ENCODE measurements at places on chromosomes 1 and 21.
A peak's percentile ranks its signal among the peaks of the same experiment; 100 is the strongest.

DNA sequence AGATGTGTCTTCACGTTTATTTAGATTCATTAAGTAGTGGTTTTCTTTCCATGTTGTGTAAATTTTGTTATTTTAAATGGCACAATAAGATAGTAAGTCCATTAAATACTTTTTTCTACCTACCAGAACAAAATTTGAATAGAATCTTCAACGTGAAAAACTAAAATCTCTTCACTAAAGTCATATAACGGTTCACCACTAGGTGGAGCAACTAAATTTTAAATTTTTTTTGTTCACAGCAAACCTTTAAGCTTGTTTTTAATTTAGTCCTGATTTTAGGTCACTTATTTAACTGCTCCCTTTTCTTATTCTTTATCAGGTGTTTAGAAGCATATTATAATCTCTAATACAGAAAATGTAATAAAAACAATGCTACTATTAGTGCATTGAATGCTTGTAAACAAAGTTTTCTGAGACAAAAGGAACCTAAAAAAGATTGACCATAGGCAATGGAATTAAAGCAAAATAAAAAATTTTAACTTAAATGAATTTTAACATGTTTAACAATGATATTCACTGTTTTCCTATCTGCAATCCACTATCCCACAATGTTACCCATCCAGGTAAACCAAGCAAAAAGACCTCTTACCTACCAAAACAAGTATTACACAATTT is 28.3 kb upstream of the PKN2 start:
- DNase-seq: peak; percentile 43

DNA sequence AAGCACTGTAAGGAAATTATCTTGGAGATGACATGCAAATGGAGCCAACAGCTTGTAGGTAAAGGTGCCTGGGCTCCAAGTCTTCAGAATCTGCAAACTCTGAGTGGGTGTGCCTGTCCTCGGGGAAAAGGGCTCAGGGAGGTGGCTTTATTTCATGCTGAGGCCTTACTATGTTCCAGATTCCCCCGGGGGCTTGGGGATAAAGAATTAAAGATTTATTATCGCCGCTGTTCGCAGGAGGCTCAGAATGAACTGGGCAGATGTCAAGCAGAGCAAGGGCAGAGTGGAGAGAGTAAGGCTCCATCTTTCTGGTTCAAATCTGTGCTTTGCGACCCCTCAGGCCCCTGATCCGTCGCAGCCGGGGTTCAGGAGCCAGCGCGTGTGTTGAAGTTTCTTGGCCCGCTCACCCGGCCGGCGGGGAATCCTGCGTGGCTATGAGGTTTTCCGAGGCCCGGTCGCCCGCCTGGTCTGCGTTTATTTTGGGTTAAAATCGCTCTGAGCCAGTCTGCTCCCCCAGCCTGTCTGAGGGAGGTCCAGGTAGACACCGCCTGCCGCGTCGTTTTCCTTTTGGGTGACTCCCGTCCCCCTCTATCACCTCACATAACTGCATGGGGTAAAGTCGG is 19.5 kb downstream of the RHOU start:
- DNase-seq: no peak

GRCh38 chr1:91885213-91885715 is 687 bp downstream of the TGFBR3 start:
- DNase-seq: no peak

GRCh38 chr1:32681509-32681908 is 21.1 kb downstream of the SYNC start:
- DNase-seq: no peak

DNA sequence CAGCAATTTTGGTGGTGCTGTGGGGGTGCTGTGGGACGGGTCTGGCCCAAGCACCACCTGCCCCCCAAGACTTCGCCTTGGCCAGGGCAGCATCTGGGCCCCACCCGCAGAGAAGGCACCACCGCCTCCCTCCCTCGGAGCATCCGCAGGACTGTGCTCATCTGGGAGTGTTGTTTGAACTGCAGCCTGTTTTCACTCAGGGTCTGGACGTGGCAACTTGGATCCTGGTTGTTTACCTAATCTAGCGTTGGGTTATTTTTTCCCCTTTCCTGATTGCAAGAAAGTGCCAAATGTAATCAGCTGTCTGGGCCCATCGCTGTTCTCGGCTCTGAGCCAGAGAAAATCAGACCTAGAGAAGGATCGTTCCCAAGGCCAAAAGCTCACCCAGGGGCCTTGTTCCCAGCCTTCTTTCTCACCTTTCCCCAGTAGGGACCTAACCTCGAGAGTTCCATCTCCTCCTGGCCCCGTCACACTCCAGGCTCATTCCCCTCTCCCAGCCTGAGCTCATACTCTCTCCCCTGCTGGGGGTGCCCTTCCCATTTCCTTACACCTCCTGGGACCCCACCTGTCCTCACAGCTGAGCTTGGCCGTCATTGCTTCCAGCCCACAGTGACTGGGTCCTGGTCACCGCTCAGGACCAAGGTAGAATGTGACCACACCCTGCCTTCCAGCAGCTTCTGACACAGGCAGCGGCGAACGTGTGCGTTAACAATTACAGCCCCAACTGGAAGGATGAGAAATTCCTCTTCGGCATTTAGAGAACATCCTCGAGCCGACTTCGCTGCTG is 72.0 kb upstream of the FAM20B start:
- no peak for DNase-seq

DNA sequence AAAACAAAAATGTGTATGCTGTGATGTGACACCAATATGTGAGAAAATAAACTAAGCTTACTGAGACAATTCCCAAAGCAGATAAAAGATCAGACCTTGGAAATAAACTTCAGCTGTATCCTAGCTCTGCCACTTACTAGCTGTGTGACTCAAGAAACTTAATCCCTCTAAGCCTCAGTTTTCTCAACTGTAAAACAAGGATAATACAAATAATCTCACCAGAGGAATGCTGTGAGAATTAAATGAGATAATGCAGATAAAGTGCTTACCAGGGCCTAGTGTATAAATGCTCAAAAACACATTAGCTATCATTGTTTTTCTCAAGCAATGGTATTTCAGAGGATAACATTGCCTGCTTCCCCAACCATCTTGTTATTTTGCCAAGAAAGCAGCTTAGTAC is 2.1 kb downstream of the HEATR1 start:
- no peak for DNase-seq

DNA sequence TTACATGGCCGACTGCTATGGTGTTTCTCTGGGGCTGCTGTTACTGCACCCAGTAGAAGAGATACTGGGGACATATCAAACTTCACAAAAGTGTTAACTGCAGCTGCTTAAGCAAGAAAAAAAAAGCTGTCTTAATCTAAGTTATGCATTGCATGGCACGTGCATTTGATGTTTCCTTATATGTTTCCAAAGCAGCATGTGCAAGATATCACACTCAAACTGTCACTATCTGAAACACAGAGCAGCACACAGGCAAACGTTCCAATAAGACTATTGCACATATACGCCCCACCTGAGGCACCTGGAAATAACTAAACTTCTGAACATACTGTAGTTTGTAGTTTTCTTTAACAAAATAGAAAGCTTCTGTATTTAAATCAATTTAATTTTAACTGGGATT is 671.4 kb upstream of the ADGRL2 start:
- DNase-seq: no peak

GRCh38 chr21:31366825-31367224 is 22.8 kb upstream of the TIAM1 start:
- peak; percentile 11 for DNase-seq
